ENCODE measurements at places on chromosomes 5 and 9.
A peak's percentile ranks its signal among the peaks of the same experiment; 100 is the strongest.

DNA sequence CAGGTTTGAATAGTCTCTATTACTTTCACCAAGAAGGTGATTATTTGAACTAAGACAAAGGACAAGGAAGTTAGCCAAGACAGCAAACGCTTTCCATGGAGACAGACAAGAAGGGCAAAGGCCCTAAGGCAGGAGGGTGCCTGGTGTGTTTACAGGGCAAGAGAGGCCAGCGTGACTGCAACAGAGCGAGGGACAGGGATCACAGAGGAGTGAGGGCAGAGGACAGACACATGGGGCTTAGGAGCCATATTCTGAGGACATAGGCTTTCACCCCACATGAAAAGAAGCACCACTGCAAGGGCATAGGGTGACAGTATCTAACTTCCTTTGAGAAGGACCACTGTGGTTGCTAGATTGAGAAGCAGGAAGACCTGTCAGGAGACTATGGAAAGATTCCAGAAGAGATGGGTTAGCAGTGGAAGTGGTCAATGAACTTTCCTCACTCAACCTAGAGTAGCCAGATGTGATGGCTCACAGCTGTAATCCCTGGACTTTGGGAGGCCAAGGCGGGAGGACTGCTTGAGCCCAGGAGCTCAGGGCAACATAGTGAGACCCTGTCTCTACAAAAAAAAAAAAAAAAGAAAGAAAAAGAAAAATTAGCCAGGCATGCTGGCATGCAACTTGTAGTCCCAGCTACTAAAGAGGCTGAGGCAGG, 5.0 kb upstream of the HAVCR1 start:
- no peak for DNase-seq

DNA sequence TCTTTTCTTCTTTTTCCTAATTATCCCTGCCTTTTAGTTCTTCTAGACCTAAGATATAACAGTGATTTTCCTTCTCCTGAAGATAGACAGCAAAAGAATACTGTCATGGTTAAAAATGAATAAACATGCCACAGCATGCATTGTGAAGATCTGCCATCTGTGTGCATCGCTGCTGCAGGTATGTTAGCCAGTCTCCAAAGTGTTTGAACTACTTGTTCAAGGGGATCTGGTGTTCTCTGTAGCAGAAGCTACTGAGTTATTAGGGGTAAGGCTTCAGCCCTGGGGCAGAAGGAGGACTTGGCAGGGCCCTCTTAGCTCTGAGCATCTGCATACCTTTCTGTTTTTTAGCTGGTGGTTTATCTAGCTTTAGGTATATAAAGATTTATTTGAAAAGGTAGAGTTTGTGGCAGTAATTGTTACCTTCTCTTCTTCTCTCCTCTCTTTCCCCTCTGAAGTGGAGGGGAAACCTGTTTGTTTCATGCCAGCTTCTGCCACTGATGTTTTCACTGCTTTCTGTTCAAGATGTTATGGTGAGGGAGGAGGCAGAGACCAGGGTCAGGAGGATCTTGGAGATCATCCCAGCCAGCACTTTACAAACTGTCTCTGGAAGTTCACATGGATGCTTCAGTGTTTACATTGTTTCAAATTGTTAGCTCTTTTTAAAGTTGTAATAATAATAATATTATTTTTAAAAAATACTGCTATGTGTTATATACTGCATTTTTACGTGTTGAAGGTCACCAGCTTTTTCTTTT, 25.2 kb downstream of the GALNT10 start:
- no peak for DNase-seq

DNA sequence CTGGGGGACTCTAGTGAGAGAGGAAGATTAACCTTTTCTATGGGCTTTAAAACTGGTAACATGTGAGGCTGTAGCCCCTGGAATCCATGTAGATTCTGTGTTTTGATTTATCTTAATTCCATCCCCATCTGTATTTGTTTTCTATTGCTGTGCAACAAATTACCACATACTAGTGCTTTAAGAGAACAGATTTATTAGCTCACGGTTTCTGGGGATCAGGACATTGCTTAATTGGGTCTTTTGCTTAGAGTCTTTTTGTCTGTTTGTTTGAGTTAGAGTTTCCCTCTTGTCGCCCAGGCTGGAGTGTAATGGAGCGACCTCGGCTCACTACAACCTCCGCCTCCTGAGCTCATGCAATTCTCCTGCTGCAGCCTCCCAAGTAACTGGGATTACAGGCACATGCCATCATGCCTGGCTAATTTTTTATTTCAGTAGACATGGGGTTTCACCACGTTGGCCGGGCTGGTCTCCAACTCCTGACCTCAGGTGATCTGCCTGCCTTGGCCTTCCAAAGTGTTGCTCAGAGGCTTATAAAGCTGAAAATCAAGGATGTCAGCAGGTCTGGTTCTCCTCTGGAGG, 29.9 kb upstream of the GNA14 start:
- DNase-seq = no peak

DNA sequence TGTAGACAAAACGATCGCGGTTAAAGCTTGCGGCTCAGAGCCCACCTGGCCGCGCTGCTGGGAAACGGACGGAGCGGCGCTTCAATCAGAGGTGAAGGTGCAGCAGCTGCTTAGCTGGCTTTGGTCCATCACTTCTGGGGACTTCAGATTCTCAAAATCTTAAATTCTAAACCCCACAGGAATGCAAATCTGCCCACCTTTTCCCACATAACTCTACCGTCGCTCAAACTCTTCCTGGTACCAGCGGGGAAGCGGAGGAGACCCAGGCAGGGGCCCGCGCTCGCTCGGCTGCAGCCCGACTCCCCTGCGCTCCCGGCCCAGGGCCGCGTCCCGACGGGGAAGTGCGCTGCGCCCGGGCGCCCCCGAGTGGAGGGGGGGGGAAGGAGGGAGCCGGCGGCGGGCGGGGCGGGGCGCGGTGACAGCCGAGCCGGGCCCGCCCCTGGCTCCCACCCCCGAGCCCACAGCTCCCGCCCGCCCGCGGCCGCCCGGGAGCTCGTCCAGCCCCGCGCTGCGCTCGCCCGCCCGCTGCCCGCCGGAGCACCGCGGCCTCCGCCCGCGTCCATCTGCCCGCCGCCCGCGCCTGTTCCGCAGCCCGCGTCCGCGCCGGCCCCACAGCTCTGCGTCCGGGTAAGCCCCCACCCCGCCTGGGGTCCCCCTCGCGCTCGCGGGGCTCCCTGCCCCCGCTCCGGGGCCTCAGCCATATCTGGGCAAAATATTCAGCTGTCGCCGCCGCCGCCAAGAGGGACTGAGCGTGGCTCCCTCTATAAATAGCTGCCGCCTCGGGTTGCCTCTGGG, at the start of gene TMOD1:
TMOD1 (plus strand) TSS at position 490 of the 795 bp plus-strand sequence. CDS start 22,523 bp downstream, outside the sequence.
- DNase-seq = peak; percentile 34

- no peak for DNase-seq
Observed at GRCh38 chr5:132489871-132490483, 596 bp downstream of the IRF1 start.

DNA sequence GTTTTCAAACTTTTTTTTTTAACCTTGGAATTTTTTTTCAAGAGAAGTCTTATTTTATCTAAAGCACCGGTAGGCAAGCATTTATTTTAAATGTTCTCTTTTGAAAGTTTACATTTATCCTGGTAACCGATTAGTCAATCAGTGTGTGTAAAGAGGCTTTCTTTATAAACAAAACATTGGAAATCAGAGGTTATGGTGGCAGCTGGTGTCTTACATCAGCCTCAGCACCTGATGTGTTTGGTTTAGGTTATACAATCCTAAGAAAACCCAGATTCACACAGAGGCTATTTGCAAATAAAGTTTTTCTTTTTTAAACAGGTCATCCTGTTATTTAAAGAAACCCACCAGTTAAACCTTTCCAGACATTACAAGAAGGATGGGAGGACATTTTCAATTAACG, 173.3 kb upstream of the GDNF start:
- DNase-seq = no peak

GRCh38 chr9:734831-735511, 106.5 kb upstream of the DMRT1 start:
- no peak for DNase-seq

Measured in activated naive CD4-positive, alpha-beta T cell treated with anti-CD3 and anti-CD28 coated beads for 36 hours (primary cell).